ENCODE measurements at places on chromosomes 16 and 17.

- no peak for DNase-seq
Measured at GRCh38 chr17:65254166-65254565, 117.0 kb downstream of the RGS9 start.

DNA sequence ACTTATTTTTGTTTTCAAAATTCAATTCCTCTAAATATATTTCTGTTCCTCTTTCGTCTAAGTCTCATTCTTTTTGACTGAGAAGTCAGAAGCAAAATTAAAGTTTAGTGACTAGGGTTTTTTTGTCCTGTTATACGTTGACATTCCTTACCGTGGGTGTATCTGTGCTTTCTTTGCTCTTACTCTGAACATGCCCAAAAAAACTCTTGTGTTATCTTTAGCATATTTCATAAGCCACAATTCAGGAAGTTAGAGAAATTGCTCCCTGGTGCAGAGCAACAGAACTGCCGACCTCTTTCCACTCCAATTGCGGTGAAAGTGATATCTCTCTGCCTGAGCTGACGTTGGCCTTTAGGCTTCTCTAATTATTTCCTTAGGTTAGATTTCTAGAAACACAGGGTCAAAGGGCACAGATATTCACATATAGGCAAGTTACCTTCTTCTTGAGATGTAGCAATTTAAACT lies 65.7 kb downstream of the CENPV start:
- DNase-seq, result no peak

DNA sequence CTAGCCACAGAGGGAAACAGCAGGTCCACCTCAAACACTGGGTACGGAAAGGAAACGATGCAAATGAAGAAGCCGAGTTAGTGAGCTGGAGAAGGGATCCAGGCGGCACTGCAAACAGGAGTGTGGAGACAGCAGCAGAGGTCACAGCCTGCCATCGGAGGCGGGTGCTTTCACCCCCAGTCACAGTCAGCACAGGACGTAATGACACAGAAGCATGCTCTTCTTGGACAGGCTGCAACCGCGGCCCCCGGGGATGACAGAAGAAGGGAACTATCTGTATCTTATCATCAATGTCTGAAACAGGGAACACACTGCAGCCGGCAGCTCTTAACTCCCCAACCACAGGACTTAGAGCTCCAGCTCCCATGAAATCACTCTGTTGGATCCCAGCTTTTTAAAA lies 16.1 kb upstream of the SLC38A8 start:
- DNase-seq, result no peak

- DNase-seq, result no peak
Measured at GRCh38 chr17:35171834-35172233, 22.4 kb downstream of the SLC35G3 start.

Data from activated CD8-positive, alpha-beta memory T cell treated with anti-CD3 and anti-CD28 coated beads, Interleukin-2, amount 50 U/mL, for 4 hours (primary cell).